ENCODE measurements at places on chromosomes 13 and 19. TPM values are rescaled to one million over a fixed set of nuclear protein-coding genes. Genes with fewer than 3 reads are reported as not detected.

DNA sequence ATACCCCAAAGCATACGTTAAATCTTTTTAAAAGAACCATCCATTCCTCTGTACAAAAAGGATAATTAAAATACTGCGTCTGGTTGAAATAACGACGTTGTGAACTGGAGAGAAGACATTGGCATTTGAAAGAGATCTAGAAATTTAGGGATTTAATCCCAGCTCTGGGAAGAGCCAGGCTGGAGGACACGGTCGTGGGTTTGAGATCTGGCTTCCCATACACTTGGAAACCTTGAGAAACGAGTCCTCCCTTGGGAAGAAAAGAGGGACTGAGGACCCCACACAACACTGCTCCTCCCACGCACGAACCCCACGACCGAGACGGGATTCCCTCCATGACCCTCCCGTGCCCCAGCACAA lies 625 bp downstream of the ZNF709 start:
- peaks cover 16% of the 10 kb centered on the region for H3K4me1 ChIP-seq
- no peaks in the 10 kb centered on the region for H3K36me3 ChIP-seq

- no peak for DNase-seq
- H3K4me3 ChIP-seq = no peak overlapping the region
- H3K27ac ChIP-seq = no peak overlapping the region
- H3K4me1 ChIP-seq = no peaks in the 10 kb centered on the region
These were observed 113.1 kb downstream of the PAN3 start for GRCh38 chr13:28251466-28251865.

SERPINE3 gene
- total RNA-seq = not detected

DNA sequence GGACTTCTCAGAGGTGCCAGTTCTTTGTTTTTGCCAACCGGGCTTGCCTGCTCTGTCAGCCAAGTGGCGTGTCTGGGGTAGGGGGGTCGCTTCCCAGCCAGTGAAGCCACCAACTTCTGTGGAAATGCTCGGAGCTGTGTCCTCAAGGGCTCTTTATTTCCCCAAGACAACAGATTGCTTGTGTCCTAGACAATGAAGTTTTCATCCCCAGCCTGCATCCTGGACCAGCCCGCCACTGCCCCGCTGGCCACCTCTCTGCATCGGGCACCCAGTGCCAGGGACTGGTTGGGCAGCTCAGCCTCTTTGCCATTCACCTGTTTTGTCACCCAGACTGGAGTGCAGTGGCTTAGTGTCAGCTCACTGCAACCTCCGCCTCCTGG lies 3.7 kb downstream of the RAB11B start:
- H3K36me3 ChIP-seq = peaks cover 4% of the 10 kb centered on the region
- H3K27me3 ChIP-seq = no peaks in the 10 kb centered on the region
- H3K4me3 ChIP-seq = no peak overlapping the region

- peak; percentile 48 for DNase-seq
- no peak overlapping the region for H3K27ac ChIP-seq
- no peak overlapping the region for H3K4me3 ChIP-seq
- H3K36me3 ChIP-seq = no peaks in the 10 kb centered on the region
- H3K27me3 ChIP-seq = no peaks in the 10 kb centered on the region
- H3K4me1 ChIP-seq = peaks cover 16% of the 10 kb centered on the region
These were observed 22.4 kb upstream of the MATK start for GRCh38 chr19:3808420-3809143.

GRCh38 chr13:51760592-51760991 lies 43.4 kb downstream of the DHRS12 start:
- no peak overlapping the region for H3K27ac ChIP-seq
- H3K4me3 ChIP-seq = no peak overlapping the region
- no peaks in the 10 kb centered on the region for H3K27me3 ChIP-seq
- H3K4me1 ChIP-seq = peaks cover 7% of the 10 kb centered on the region
- peaks cover 55% of the 10 kb centered on the region for H3K36me3 ChIP-seq

CD22 gene
- 0.49 TPM for total RNA-seq

CEACAM16 gene
- not detected for total RNA-seq
